ENCODE measurements at places on chromosomes 5 and 9.

DNA sequence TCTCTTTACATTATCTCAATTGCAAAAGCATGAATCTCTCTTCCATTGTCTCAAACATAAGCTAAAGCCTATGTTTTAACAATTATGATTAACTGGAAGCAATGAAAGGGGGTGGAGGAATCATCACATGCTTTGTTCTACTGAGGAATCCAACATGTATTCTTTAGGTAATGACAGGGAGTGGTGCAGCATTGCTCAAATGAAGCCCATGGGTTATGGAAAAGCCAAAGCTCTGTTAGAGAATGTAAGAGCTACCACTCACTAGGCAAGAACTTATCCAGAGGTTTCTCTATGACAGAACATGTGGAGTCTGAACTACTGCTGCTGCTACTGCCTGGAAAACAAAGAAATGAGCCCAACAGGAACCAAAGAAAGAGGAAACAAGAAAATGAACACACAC is 28.7 kb downstream of the KIF3A start:
- no peak for DNase-seq

- DNase-seq: no peak
These were observed 10.0 kb upstream of the FGF18 start for GRCh38 chr5:171409164-171410136.

DNA sequence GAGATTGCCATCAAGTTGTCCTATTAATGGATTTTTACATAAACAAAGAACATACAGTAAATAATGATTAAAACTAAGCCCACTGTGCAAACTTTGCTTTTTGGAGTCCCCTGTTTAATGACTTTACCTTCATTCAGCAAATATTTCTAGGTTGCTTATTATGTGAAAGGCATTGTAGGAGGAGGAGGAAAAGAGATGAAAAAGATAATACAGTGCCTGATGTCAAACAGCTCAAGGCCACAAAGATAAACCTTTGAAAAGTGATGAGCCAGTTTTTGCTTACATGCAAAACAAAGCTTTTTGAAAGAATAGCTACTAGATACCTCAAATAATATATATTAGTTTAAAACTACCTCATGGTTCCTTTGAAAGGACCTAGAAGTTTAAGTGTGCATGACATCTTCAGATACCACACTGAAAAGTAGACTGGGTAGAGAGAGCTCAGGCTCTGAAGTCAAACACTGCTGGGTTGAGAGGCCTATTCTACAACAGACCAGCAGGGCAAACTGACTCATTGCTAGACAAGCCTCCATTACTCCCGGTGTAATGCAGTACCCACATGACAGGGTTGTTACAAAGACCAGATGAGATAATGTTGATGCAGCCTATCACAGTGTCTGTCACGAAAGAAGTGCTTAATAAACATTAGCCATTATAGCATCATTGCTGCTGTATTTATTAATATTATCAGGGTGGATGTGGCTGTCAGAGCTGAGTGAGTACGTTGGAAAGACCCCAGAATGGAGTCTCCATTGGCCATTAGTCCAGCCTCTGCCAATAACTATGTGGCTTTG is 11.8 kb downstream of the DEPDC1B start:
- no peak for DNase-seq

- DNase-seq: no peak
These were observed 6.6 kb upstream of the FBP2 start for GRCh38 chr9:94600258-94600657.

- no peak for DNase-seq
These were observed 11.3 kb downstream of the C9orf50 start for GRCh38 chr9:129609486-129610212.

DNA sequence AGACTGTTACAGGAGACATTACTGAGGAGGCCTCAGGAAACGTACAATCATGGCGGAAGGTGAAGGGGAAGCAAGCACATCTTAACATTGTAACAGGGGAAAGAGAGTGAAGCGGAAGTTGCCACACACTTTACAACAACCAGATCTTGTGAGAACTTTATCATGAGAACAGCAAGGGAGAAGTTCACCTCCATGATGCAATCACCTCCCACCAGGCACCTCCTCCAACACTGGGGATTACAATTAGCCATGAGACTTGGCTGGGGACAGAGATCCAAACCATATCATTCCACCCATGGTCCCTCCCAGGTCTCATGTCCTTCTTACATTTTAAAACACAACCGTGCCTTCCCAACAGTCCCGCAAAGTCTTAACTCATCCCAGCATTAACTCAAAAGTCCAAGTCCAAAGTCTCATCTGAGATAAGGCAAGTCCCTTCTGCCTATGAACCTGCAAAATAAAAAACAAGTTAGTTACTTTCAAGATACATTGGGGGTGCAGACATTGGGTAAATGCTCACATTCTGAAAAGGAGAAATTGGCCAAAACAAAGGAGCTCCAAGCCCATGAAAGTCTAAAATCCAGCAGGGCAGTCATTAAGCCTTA is 138.3 kb downstream of the TMEM161B start:
- DNase-seq: no peak

DNA sequence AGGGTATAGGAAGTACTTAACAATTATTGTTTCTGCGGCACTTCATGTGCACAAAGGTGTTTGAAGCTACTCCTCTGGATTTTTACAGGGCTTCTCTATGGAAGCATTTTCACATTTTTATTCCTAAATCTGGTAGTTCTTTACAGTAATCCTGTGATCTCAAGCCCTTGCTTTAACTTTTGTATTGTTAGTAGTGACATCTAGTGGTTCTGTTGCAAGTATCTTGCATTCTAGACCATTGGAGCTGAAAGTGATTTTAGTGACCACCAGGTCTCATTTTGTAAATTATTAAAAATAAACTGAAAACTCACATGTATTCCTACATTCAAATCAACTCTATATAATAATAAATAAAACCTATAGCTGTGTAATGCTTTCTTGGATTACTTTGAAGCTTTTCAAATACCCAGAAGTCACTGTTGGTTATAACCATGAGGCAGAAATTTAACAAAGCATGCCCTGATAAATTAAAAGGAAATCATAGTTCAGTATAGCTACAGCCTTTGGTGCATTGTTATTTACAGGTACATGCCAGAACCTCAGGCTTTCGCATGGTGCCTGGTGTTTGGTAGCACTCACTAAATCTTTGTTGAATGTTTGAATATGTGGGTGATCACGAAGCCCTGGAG is 18.9 kb downstream of the RPS23 start:
- DNase-seq: no peak

- no peak for DNase-seq
These were observed 72.5 kb downstream of the SPIN1 start for GRCh38 chr9:88460587-88461332.

DNA sequence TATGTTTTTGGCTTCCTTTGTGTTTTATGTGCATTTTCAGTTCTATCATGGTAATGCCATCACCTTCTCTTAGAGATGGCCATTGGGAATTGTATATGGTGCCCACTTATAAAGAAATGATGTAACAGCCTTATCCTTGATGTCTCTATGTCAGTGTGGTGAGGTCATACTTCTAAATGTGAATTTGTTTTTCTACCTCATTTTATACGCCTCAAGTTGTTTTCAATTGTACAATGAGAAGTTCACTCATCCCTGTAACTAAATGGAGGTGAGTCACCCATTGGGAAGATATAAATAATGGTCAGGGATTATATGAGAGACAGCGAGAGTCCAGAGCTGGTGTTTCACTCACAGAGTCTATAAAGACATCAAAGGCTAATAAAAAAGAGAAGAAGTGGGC is 402.4 kb downstream of the AGTPBP1 start:
- DNase-seq: no peak
